ENCODE measurements at places on chromosomes 1 and 21.

DNA sequence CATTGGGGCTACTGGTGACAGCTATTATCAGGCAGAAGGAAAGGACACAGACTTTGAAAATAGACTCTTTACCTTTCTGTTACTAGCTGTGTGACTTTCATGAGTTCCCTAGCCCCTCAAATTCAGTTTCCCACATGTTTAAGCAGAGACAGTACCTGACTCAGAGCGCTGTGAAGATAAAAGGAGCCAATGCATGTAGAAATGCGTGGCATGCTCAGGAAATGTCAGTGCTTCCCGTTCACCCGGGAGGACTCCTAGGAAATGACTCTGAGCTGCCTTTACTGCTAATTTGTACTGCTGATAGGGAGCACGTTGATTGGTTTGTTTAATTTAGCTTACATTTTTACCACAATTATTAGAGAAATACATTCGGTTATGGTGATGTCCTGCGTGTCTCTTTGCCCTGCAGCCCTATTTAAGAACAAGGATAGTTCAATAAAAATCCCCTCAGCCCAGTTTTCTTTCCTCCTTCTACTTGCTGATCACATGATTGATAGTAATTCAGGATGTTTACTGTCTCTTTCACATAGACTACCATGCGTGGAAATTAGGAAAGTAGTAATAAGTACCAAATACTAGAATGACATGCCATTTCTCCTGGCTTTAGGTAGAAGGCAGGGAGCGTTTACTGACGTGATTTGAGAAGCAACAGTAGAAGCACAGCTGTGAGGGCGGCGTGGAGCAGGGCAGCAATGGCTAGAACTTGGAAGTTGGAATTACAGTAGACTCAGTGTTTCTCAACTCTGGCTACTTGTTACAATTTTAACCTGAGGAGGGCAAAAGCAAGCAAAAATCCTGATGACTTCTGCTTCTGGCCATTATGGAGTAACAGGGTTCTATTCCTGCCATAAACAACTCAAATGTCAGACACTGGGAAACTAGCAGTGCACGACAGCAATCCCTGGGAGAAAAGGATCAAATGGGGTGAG, 15.9 kb downstream of the PDIK1L start:
- no peak for ATAC-seq

- ATAC-seq, result peak; percentile 86
Measured at GRCh38 chr1:226121587-226122400, 59.3 kb downstream of the H3-3A start.

DNA sequence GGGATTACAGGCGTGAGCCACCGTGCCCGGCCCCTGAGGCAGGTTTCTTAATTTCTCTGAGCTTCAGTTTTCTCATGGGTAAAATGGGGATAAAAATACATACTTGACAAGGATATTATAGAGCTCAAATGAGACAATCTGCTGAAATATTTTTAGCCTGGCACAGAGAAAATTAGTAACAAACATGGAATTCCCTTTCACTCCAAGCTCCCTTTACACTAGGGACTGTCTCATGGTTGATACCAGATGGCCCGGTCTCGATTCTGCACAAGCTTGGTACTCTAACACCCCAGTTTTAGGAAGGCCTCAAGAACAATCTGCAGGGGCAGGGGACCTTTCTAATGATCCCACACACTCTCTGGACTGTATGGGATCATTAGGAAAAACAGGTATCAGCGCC, 671.7 kb downstream of the SMYD3 start:
- no peak for ATAC-seq

DNA sequence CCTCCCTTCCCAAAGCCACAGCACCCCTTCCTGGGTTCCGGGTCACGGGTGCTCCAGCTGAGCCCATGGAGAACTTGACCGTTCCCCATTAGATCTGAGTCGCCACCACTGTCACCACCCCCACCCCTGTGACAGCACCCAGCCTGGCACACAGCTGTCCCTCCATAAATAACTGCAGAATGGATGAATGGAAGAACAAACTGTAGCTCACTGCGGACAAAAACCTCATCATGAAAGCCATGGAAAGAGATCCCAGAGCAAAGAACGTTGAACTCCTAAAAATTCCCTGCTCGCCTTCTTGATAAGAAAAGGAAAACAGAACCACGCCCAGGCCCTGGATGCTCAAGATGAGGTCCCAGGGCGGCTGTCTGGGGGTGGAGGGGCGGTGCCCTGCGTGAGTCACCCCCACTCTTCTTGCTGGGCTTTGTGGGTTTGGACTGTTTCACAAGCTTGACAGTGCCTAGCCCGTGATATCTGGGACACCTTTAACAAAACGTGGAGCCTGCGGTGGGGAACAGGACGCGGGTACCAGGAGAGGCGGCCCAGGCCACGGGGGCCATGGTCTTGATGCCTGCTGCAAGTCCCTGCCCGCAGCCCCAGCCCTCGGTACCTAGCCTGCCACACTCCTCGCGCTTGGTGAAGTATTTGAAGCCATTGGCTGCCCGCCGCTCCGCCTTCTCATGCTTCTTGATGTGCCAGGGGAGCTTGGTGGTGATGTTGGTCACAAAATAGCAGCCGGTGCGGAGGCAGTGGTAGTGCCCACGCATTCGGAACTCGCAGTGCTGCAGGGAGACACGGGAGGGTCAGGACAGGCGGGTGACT, 151.9 kb downstream of the CASZ1 start:
- ATAC-seq, result no peak

- no peak for ATAC-seq
Measured at GRCh38 chr1:27564710-27565649, 39.0 kb downstream of the AHDC1 start.

DNA sequence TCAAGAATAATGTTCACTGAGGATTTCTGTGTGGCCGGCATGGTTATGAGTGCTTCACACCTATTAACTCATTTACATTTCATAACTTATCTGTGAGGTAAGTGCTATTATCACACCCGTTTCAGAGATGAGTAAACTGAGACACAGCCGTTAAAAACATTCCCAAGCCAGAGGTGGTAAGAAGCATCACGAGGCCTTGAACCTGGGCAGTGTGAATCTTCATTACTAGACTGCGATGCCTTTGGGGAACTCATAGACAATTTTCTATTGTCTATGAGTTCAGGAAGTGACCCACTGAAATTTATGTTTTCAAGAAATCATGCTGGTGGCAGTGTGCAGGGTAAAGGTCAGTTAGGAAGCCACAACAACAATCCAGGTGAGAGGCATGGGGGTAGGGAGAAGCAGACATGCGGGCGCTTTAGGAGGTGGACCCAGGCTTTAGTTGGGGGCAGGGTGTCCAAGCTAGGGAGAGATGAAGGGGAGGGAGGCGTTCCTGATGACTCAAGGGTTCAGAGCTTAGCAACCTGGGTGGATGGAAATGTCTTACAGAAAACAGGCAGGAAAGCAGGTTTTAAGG, 14.5 kb downstream of the GNG12 start:
- ATAC-seq, result no peak

DNA sequence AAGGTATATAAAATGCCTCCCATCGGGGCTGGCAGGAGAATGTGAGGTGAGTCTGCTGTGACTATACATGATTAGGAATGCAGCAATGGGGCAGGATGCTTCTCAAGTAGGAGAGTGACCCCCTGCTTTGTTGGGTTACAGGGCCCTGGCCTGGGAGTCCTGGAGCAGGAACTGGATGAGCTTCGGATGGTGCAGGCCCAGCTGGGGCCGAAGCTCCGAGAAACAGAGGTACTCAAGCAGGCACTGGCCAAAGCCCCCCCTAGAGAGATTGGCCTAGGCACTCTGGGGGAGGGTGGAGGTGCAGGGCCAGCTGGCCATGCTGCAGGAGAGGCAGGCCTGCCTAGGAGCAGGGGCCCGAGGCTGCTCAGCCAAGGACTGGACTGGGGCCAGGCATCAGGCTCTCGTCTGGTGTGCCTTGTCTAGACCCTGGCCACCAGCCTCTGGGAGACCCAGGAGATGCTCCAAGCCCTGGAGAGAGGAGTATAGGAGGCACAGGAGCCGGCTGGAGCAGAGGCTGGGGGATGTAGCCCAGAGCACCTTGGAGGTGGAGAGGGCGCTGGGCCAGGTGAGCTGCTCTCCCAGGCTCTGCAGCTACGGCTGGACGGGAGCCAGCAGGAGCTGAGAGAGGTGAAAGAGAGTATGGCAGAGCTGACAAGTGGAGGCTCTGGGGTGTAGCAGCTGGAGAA, 32.8 kb upstream of the PKP1 start:
- peak; percentile 4 for ATAC-seq

- no peak for ATAC-seq
Measured at GRCh38 chr1:36326499-36326898, 3.1 kb upstream of the EVA1B start.
